ENCODE measurements at places on chromosomes 3 and 15.

DNA sequence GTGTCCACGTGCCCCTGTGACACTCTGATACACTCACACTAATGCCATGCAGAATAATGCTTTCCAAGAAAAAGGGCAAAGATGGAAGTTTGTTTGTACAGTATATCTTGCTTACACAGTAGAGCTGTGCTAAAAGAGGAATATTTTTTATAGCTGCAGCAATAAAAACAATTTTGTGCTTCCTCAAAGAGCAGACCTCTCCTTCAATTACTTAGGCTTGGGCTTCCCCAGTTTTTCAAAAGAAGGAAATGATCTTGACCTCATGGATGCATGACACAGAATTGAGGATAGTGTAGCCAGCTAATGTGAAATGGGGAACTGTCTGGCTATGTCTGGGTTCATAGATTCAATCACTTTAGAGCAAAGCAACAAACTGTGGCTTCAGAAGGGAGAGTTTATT is 137.4 kb downstream of the STT3B start:
- no peak for DNase-seq

- no peak for DNase-seq
These were observed 537.6 kb downstream of the PLOD2 start for GRCh38 chr3:145623349-145623748.

GRCh38 chr15:99556011-99556410 is 9.8 kb upstream of the MEF2A start:
- no peak for DNase-seq

DNA sequence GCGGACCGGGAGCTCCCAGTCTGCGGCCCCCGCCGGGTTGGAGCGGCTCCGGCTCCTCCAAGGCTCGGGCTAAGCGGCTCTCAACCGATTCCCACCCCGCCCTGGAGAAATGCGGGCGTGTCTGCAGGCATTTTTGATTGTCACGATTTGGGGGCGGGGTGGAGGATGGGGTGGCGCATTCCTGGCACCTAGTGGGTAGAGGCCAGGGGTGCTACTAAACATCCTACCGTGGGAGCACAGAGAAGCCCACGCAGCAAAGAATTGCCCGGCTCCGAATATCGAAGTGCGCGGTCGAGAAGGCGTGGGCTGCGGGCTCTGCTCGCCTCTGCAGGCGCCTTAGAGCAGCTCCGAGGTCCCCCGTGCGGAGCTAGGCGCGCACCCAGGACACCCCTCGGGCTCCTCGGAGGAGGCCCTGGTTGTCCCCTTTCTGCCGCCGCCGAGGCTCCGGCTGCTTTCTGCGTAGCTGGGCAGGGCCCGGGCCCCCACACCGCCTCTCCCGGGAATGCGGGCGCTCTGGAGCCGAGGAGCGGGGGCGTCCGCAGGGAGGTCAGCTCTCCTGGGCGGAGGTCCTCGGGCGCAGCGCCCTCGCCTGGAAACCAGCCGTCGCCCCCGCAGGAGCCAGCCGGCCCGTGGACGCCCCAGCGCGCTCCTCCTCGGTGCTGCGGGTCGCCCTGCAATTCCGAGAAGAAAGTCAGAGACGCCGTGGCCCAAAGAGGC is 16.5 kb upstream of the LAMP3 start:
- no peak for DNase-seq

- no peak for DNase-seq
These were observed 269.0 kb downstream of the ZNF621 start for GRCh38 chr3:40793730-40794129.

All from mesenteric fat pad (tissue), 1 donor.